Fibroblast of villous mesenchyme (primary cell): ENCODE measurements at places on chromosomes 3 and 15. TPM values are rescaled to one million over a fixed set of nuclear protein-coding genes. Genes with fewer than 3 reads are reported as not detected.

The OIP5 gene
- 2.6 and 8.6 TPM in 2 replicates for total RNA-seq

The DGKG gene
- under 0.01 and 0.32 TPM in 2 replicates for total RNA-seq

The CCDC13 gene
- total RNA-seq = 0.43 and 0.64 TPM in 2 replicates

The MAPKBP1 gene
- total RNA-seq = 30.9 and 36.7 TPM in 2 replicates

The PLCH1 gene
- total RNA-seq = 11.7 and 14.2 TPM in 2 replicates

The MYO5C gene
- total RNA-seq = under 0.01 TPM in 1 of 2 replicates, not detected in the other

The NRROS gene
- total RNA-seq = under 0.01 and 0.32 TPM in 2 replicates

The PTPRG gene
- total RNA-seq = 31.2 and 41.0 TPM in 2 replicates

The GP5 gene
- total RNA-seq = 0.32 TPM in 1 of 2 replicates, not detected in the other

The ATOSA gene
- 19.0 and 29.8 TPM in 2 replicates for total RNA-seq

The AMIGO3 gene
- 0.43 and 1.6 TPM in 2 replicates for total RNA-seq

The IL17RE gene
- total RNA-seq = 0.43 and 0.64 TPM in 2 replicates

The PPM1M gene
- total RNA-seq = 19.0 and 20.3 TPM in 2 replicates

The STX19 gene
- not detected in 2 replicates for total RNA-seq

The GOLGA6L9 gene
- 1.3 TPM in 2 replicates for total RNA-seq

The ABCC5 gene
- total RNA-seq = 13.2 and 23.3 TPM in 2 replicates

The KIF7 gene
- 12.2 and 13.4 TPM in 2 replicates for total RNA-seq

The CADPS gene
- total RNA-seq = 1.6 TPM in 1 of 2 replicates, not detected in the other

The ABTB1 gene
- total RNA-seq = 3.5 and 6.4 TPM in 2 replicates

The SOX2 gene
- not detected in 2 replicates for total RNA-seq

The NANOGP8 gene
- total RNA-seq = 0.32 TPM in 1 of 2 replicates, not detected in the other

The LRRIQ4 gene
- 0.32 TPM in 1 of 2 replicates, not detected in the other for total RNA-seq

The CHRNA3 gene
- under 0.01 TPM in 1 of 2 replicates, not detected in the other for total RNA-seq
